Lung microvascular endothelial cell (primary cell): ENCODE measurements at places on chromosomes 3 and 15.

GRCh38 chr3:153853163-153853562 is 268.0 kb upstream of the ARHGEF26 start:
- no peak for DNase-seq

DNA sequence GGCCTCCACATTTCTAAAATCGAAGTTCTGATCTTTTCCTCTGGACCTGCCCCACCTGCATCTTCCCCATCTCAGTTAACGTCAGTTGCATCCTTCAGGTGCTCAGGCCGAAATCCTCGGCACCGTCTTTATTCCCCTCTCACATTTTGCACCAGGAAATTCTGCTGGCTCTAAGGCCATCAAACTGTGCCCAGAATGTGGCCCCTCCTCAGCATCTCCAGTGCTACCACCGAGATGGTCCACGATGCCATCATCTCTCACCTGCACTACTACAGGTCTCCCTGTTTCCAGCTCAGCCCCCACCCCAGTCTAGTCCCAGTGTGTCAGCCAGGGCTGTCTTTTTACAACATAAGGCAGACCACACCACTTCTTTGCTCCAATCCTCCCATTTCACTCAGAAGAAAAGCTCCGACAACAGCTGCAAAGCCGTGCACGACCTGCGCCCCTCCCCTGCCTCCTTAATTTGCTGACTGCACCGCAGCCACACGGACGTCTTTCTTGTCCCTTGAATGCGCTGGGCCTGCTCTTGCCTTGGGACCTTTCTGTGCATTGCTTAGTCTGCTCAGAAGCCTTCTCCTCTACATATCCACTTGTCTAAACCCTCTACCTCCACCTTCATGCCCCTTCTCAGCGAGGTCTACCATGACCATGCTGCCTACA is 14.4 kb downstream of the MUC20 start:
- no peak for DNase-seq

GRCh38 chr3:42601896-42602581 is 1.6 kb downstream of the NKTR start:
- peak; percentile 48 for DNase-seq

DNA sequence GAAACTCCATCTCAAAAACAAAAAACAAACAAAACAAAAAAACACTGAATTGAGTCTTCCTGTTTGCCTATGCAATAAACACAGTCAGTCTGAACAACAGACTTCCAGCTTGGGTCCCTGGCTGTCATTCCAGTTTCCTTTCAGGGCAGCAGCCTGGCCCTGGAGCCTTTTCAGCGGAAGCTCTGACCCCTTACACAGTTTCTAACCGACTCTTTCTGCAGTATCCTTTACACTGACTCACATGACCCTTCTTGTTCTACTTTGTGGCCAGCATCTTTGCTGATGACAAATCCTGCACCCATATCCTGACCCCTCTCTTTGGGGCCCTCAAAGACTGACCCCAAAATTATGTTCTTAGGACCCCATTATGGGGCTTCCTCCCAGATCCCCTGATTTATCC is 38.3 kb upstream of the INO80 start:
- peak; percentile 55 for DNase-seq

DNA sequence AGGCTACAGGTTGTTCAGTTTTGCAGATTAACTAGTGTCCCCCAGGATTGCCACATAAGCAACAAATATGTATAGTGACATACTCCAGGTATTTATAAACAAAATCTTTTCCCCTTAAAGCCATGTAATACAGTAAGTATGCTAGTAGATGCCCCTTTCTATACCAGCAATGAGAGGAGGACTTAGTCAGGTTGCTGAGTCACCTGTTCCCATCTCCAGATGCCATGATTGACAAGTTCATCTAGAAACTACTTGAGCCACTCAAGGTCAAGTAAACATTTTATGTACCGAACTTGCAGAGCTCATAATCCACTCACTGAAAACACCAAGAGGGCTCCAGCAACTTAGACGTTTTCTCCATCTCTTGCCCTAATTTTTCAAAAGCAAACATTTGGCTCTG is 18.2 kb downstream of the SLC9A9 start:
- DNase-seq: peak; percentile 3

- no peak for DNase-seq
These were observed 799 bp downstream of the RARB start for GRCh38 chr3:25428789-25429335.
